ENCODE measurements at places on chromosomes 3 and 15. TPM values are rescaled to one million over a fixed set of nuclear protein-coding genes. Genes with fewer than 3 reads are reported as not detected.

The ELL3 gene
- total RNA-seq = 2.6 TPM

GRCh38 chr3:197675563-197675860 lies 61.2 kb downstream of the RUBCN start:
- no peaks in the 10 kb centered on the region for H3K27me3 ChIP-seq
- H3K4me3 ChIP-seq = no peak overlapping the region
- peaks cover 28% of the 10 kb centered on the region for H3K36me3 ChIP-seq
- H3K4me1 ChIP-seq = no peaks in the 10 kb centered on the region

The SLC28A2 gene
- not detected for total RNA-seq

DNA sequence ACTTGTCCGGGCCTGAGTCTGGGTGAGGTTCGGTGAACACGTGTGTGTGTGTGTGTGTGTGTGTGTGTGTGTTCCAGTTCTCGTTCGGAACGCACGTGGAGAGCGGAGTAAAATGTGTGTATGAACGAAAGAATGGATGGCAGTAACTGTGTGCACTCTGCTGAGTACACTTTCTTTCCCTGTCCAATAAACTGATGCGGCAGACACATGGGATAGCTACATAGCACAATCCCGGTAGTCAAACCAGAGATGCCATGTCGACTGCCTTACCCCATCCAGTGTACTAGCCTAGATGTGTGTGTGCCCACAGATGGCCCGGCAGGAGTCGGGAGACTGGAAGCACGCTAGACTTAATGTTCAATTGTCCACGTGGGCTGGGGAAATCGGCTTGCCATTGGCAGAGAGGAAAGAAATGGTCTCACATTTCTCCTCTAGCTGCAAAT lies 507 bp upstream of the GOLIM4 start:
- H3K4me3 ChIP-seq = peak overlapping the region; percentile 73
- peak overlapping the region; percentile 97 for H3K27ac ChIP-seq
- H3K4me1 ChIP-seq = peaks cover 25% of the 10 kb centered on the region
- no peaks in the 10 kb centered on the region for H3K36me3 ChIP-seq
- H3K27me3 ChIP-seq = no peaks in the 10 kb centered on the region
- DNase-seq = no peak

DNA sequence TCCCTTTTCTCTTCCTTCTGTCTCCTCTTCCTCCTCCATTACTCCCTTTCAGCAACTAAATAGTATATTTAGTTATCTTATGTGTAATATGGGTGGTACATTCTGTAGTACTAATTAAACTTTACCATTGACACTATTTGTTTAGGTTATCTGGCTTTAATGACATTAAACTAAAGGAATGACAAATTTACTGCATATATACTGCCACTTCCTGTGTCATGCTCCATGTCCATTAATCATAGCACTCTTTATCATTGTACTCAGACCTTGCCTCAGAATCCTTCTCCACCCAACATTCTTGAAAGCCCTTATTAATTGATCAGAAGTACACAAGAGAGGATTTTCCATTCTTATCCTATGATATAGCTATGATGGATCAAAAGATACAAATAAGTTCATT lies 244.2 kb downstream of the NAALADL2 start:
- H3K4me3 ChIP-seq = no peak overlapping the region
- H3K4me1 ChIP-seq = no peaks in the 10 kb centered on the region
- no peaks in the 10 kb centered on the region for H3K27me3 ChIP-seq
- H3K36me3 ChIP-seq = no peaks in the 10 kb centered on the region
- DNase-seq = no peak

GRCh38 chr15:32792436-32792835 lies 74.6 kb downstream of the GREM1 start:
- H3K4me1 ChIP-seq = no peaks in the 10 kb centered on the region
- no peak overlapping the region for H3K27ac ChIP-seq
- no peak overlapping the region for H3K4me3 ChIP-seq
- no peak for DNase-seq

The GOLGA8T gene
- total RNA-seq = not detected

- H3K27ac ChIP-seq = no peak overlapping the region
- no peak overlapping the region for H3K4me3 ChIP-seq
- no peaks in the 10 kb centered on the region for H3K4me1 ChIP-seq
- DNase-seq = no peak
Measured at GRCh38 chr3:89612027-89612426, 504.6 kb downstream of the EPHA3 start.

DNA sequence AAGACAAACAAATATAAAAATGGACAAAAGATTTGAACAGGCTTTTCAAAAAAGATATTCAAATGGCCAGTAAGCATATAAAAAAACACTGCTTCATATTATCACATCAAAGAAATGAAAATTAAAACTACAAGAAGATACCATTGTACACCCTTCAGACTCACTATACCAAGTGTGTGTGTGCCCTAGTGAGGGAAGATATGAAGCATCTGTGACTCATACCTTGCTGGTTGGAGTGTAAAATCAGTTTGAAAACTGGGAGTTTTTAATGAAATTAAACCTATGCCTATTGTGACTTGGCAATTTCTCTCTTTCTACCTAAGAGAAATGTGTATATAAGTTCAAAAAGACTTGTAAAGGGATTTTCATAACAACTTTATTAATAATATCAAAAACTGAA lies 23.5 kb upstream of the SLC15A2 start:
- no peaks in the 10 kb centered on the region for H3K4me1 ChIP-seq
- peaks cover 9% of the 10 kb centered on the region for H3K36me3 ChIP-seq
- H3K27me3 ChIP-seq = no peaks in the 10 kb centered on the region
- no peak for DNase-seq
- H3K27ac ChIP-seq = no peak overlapping the region

DNA sequence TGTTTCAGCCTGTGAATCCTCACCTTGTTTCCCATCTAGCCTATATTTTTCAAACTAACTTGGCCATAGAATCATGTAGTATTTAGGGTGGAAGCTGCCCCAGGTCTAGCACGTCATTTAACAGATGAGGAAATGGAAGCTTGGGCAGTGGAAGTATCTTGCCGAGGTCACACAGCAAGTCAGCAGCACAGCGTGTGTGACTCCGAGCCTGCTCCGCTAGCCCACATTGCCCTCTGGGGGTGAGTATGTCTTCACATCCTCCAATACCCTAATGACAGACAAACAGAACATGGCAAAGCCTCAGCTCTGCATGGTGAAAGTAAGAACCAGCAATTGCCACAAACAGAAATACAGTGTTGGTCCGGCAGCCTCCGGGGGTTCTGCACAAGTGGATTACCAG lies 2.2 kb upstream of the CCR5 start:
- no peaks in the 10 kb centered on the region for H3K36me3 ChIP-seq
- no peak overlapping the region for H3K4me3 ChIP-seq
- H3K27me3 ChIP-seq = peaks cover 6% of the 10 kb centered on the region
- H3K4me1 ChIP-seq = no peaks in the 10 kb centered on the region
- H3K27ac ChIP-seq = no peak overlapping the region
- DNase-seq = peak; percentile 80

The NGLY1 gene
- total RNA-seq = 28.8 TPM

The CRABP1 gene
- 2.1 TPM for total RNA-seq

DNA sequence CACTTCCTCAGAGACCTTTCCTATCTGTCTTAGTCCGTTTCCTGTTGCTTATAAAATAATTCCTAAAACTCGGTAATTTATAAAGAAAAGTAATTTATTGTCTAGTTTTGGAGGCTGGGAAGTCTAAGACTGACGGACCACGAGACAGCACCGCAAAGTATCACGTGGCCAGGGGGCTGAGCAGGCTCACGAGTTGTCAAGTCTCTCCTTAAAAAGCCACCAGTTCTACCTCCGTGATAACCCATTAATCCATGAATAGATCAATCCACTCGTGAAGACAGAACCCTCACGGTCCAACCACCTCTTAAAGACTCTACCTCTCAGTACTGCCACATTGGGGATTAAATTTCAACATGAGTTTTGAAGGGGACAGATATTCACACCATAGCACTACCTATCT lies 821 bp downstream of the LINS1 start:
- H3K4me3 ChIP-seq = peak overlapping the region; percentile 78
- H3K27ac ChIP-seq = peak overlapping the region; percentile 84
- no peaks in the 10 kb centered on the region for H3K36me3 ChIP-seq
- H3K27me3 ChIP-seq = no peaks in the 10 kb centered on the region
- DNase-seq = no peak

The ACKR2 gene
- total RNA-seq = 1.5 TPM

DNA sequence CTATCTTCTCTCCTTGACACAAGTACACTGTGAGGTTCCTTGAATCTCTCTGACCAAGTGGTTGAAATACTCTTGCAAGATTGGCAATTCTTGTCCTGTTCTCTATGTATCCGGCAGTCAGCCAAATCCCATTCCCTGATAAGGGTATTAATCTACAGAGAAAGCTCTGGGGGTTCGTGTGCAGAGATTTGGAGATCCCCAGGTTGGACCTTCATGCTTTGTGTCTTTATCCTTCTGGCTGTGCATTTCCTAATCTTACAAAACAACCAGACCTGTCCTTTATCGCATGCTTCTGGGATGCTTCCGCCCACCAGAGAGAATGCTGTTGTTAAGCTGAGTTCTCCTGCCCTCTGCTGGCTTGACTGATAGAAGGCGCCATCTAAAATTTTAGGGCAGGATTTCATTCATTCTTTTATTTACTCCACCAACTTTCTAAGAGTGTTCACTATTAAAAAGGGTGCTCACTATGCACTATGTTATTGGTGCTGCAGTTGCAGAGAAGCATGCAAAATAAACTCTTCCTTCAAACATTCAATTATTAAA lies 8.6 kb upstream of the SST start:
- no peaks in the 10 kb centered on the region for H3K36me3 ChIP-seq
- no peak for DNase-seq
- no peaks in the 10 kb centered on the region for H3K27me3 ChIP-seq
- H3K4me3 ChIP-seq = no peak overlapping the region
- H3K4me1 ChIP-seq = no peaks in the 10 kb centered on the region
- no peak overlapping the region for H3K27ac ChIP-seq

DNA sequence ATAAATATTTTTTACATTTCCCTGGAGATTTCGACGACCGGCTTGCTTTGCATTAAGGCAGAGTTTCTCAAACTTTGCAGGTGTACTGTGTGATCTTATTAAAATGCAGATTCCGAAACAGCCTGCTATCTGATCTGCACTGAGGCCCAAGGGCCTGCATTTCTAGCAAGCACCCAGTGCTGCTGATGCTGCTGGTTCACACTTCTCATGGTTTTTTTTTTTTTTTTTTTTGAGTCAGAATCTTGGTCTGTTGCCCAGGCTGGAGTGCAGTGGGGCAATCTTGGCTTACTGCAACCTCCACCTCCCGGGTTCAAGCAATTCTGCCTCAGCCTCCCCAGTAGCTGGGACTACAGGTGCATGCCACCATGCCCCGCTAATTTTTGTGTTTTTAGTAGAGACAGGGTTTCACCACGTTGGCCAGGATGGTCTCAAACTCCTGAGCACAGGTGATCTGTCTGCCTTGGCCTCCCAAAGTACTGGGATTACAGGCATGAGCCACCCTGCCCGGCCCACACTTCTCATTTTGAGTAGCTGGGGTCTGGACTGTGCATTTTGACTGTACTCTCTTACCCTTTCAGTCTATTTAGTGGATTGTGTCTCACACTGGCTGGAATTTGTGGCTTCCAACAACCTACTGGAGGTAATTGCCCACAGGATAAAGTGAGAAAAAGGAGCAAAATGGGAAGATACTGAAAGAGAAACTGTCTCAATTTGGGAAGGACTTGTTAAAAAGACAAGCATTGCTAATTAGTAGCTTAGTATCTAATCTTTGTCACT lies 94.1 kb downstream of the ITPR1 start:
- no peaks in the 10 kb centered on the region for H3K36me3 ChIP-seq
- H3K27me3 ChIP-seq = no peaks in the 10 kb centered on the region
- DNase-seq = no peak
- H3K4me3 ChIP-seq = no peak overlapping the region

- no peak for DNase-seq
- no peaks in the 10 kb centered on the region for H3K36me3 ChIP-seq
- H3K27ac ChIP-seq = no peak overlapping the region
Measured at GRCh38 chr3:62084558-62084957, 288.8 kb downstream of the FEZF2 start.

The DPPA2 gene
- not detected for total RNA-seq

DNA sequence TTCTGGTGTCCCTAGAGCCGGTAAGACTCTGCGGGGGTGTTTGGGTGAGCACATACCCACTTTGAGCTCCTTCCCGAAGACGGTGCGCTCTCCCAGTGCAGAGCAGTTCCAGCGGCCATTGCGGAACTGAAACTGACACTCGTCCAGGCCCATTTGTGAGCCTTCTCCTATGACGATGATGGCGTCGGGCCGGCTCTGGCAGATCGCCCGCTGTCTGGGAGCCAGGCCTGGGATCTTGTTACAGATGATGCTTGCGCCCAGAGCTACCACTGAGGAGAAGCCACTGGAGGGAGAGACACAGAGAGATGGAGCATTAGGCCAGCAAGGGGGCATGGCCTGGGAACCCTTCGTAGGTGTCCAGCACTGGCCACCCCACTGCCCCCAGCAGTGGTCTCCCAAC lies 5.0 kb downstream of the WNT7A start:
- H3K27me3 ChIP-seq = peaks cover 17% of the 10 kb centered on the region
- DNase-seq = no peak
- H3K4me1 ChIP-seq = peaks cover 22% of the 10 kb centered on the region

The IL17RC gene
- 57.8 TPM for total RNA-seq

GRCh38 chr15:26598704-26599103 lies 174.2 kb downstream of the GABRB3 start:
- H3K4me1 ChIP-seq = no peaks in the 10 kb centered on the region
- H3K4me3 ChIP-seq = no peak overlapping the region
- DNase-seq = no peak
- no peak overlapping the region for H3K27ac ChIP-seq
- no peaks in the 10 kb centered on the region for H3K27me3 ChIP-seq
- no peaks in the 10 kb centered on the region for H3K36me3 ChIP-seq

The PIF1 gene
- total RNA-seq = 1.4 TPM

DNA sequence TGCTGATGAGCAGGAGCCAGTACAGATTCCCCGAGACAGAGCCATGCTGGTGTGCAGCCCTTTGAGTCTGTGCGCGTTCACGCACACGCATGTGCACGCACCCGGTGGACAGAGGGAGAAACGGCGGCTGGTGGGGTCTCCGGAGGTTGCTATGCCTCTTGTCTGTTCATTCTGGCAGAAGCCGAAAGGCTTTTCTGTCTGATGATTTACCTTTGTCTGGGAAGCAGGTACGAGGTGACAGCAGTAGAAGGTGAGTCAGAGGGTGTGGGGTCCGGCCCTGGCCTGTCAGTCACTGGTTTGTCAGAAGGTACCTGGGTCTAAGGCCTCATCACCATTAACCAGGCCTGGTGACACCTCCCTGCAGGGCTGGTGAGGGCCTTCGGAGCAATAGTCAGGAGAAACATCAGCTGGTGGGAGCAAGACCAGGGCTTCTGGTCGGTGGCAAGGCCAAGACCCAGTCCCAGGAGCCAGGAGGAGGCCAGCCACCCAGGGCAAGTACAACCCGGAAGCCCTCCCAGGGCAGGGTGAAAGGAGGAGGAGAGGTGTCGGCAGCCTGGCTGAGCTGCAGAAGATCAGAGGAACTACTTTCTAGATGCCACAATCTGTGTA lies 7.5 kb downstream of the PCSK6 start:
- H3K27ac ChIP-seq = no peak overlapping the region
- H3K27me3 ChIP-seq = no peaks in the 10 kb centered on the region
- H3K36me3 ChIP-seq = no peaks in the 10 kb centered on the region
- no peak overlapping the region for H3K4me3 ChIP-seq
- DNase-seq = no peak
- H3K4me1 ChIP-seq = no peaks in the 10 kb centered on the region

Data from sigmoid colon (tissue), 7 donors.